ENCODE measurements at places on chromosomes 3 and 15.

GRCh38 chr3:50294492-50295403 is 2.5 kb upstream of the IFRD2 start:
- no peak for DNase-seq

DNA sequence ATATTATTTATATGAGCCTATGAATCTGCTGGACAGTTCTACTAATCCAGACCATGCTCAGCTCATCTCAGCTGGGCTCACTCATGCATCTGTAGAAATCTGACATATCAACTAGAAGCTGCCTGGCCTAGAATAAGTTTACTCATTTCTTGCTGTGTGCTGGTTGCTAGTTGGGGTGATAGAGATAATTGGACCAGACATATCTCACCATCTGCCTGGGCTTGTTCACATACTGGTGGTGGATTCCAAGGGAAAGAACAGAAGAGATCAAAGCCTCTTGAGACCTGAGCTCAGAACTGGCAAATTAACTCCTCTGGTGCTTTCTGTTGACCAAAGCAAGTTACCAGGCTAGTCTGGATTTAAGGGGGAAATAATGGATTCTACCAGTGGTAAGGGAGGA is 109.1 kb downstream of the NSUN3 start:
- DNase-seq = no peak

- no peak for DNase-seq
Observed at GRCh38 chr3:127165036-127165435, 27.9 kb upstream of the PRR23E start.

GRCh38 chr3:194256040-194256945 is 94.8 kb downstream of the CPN2 start:
- DNase-seq = no peak

DNA sequence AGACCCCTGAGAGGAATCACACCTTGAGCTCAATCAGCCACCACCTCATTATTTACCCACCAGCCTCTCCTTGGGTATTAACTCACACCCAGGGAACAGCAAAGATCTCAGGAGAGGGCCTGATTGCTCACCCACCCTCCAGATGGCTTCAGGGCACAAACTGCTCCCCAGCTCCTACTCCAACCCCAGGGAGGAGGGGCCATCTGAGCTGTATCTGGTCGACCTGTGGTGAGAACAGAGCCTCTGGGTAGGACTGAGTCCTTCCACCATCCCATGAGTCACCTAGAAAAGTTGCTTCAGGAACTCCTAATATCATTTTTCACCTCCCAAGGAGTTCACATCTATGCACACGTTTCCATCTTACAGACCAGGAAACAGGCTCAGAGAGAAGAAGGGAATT is 44.8 kb upstream of the HES1 start:
- DNase-seq = no peak

DNA sequence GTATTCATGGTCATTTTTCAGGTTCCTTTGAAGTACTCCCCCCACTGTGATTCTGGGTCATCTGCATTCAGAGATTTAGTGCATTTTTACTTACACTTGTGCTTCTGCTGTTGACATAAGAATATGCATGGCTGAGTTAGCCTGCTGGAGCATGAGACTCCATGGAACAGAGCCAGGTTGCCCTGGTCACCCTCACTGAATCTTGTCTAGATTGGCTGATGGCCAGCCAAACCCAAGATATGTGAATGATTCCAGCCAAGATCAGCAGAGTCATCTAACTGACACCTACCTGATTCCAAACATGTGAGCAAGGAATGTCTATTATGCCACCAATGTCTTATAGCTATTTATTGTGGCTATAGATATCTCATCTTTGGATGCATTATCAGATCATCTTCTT is 25.1 kb downstream of the DTWD1 start:
- peak; percentile 68 for DNase-seq

GRCh38 chr3:53142986-53143385 is 12.8 kb upstream of the RFT1 start:
- no peak for DNase-seq

- no peak for DNase-seq
Observed at GRCh38 chr3:187919048-187919447, 173.8 kb upstream of the BCL6 start.

DNA sequence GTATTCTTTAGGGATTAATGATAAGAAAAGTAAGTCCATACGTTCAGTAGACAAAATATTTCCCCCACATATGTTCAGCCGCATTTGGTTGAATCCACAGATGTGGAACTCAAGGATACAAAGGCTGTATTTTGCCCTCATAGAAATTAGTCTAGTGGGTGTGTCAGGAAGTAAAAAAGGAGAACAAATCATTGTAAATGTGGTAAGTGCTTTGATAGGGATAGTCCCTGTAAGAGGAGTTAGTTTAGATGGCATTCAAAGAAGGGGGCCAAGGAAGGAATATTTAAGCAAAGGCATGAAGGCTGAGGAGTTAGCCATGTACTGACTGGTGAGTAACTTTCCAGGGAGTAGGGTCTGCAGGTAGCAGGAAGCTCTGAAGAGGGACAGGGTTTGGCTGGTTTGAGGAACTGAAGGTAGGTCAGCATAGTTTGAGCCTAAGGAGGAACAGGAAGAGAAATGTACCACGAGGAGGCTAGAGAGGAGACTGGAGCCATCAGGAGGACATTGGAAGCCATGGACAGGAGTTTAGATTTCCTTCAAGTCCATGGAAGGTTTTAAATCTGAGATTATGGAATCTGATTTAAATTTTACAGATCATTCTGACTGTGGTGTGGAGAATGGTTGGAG is 98.8 kb downstream of the MME start:
- DNase-seq = no peak

- DNase-seq = peak; percentile 15
Observed at GRCh38 chr3:194843556-194843955, 157.9 kb downstream of the FAM43A start.

DNA sequence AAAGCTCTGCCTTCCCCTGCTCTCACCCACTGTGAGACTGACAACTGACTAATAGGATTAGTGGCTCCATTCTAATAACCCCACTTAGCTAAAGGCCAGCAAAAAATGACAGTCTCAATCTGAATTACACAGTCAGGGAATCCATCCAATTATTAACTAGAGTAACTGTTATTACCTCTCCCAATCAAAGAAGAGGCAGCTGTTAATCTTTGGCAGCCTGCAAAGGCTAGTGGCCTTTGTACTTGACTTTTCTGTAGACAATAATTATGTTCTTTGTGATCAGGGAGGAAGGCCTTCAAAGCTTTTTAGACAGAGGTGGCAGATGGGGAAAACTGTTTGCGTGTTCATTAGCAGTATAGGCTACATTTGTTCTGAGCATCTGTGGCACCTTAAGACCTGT is 177.7 kb downstream of the ISL2 start:
- no peak for DNase-seq

- DNase-seq = no peak
Observed at GRCh38 chr3:8205881-8206280, 295.7 kb upstream of the LMCD1 start.

DNA sequence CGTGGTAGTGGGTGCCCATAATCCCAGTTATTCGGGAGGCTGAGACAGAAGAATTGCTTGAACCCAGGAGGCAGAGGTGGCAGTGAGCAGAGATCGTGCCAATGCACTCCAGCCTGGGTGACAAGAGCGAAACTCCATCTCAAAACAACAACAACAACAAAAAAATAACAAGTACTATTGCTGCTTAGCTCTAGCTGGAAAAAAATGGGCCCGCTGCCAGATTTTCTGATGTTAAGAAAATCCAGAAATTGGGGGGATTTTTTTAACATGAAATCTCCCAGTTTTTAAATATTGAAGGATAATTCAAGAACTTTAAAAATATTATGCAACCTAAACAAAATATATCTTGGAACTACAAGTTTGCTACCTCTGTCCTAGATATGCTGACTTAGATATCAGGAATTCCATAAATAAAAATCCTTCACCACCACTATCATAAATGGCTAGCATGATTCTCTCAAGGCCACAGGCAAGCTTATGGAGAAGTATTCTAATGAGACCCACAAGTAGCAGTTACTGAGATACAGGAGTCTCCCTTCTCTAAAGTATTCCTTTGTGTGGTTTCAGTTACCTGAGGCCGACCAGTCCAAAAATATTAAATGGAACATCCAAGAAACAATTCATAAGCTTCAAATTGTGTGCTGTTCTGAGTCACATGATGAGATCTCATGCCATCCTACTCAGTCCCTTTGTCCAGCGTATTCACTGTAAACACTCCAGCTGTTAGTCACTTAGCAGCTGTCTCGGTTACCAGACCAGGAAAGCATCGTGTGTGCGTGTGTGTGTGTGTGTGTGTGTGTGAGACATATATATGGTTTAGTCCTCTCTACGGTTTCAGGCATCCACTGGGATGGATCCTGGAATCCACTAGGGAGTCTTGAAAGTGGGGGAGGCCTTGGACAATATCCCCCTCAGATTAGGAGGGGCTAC is 277.2 kb downstream of the TBL1XR1 start:
- DNase-seq = peak; percentile 85

GRCh38 chr15:97446138-97446537 is 514.4 kb upstream of the ARRDC4 start:
- no peak for DNase-seq
